GM20000 (cell line): ENCODE measurements at places on chromosomes 3 and 15.

DNA sequence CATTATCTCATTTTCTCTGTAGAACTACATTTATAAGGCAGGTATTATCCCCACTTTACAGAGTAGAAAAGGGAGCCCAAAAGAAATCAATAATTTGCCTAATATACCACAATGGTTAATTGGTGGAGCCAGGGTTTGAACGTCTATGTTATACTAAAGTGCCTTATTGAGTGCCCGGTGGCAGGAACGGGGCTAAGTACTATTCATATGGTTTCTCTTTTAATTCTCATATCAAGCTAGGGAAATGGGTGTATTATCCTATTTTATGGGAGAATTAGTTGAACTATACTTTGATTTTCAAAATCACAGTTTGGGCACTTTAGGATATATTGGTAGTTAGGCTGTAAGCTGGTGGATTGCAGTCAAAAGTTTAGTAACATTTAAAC lies 1.5 kb downstream of the CEP97 start:
- no peak for DNase-seq

DNA sequence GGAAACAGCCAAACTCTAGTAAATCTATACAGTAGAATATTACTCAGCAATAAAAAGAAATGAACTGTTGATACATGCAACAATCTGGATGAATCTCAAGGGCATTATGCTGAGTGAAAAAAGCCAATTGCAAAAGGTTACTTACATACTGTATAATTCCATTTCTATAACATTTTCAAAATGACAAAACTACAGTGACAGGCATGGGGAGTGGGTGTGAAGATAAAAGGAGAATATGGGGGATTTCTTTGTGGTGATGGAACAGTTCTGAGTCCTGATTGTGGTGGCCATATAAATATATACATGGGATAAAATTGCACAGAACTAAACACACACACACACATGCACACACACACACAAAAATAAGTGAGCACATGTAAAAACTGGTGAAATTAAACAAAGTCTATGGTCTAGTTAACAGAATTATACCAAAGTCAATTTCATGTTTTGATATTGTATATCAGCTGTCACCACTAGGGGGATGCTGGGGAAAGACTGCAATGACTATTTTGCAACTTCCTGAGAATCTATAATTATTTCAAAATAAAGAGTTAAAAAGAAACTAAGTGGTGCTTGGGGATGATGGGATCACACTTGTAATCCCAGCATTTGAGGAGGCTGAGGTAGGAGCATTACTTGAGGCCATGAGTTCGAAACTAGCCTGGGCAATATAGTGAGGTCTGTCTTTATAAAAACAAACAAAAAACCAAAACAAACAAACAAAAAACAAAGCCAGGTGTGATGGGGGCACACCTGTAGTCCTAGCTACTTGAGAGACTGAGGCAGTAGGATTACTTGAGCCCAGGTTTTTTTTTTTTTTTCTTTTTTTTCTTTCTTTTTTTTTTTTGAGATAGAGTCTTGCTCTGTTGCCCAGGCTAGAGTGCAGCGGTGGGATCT lies 66.0 kb downstream of the SPTSSB start:
- no peak for DNase-seq

DNA sequence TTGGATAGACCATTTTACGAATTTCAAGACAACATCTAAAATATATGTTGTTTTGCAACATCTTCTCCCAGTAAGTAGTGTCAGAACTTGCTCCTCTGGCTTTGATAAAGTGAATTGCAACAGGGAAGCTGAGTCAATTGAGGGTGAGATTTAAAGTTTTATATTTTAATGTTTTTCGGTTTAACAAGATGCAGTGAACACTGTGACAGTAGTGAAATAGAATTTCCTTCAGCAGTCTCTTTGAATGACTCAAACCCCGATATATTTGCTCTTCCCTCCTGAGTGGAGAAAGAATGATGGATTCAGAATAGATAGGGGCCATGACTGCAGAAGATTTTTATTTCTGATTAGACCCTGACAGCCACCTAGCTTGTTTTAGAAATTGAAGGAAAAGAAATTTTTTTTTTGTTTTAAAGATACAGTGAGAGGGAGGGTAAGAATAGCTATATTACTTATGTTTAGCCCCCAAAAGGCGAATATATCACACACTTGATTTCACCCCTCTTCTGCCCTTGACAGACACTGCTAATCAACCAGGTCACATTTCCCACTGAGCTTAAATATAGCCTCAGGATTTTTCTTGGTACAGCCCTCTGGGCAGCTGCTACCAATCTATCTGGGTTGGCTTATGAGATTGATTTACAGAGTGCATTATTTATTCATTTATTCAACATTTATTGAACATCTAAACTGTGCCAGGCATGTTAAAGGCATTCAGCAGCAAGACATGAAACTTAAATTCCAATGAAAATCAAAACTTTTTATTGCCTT lies 183.3 kb upstream of the ADAMTS9 start:
- no peak for DNase-seq

DNA sequence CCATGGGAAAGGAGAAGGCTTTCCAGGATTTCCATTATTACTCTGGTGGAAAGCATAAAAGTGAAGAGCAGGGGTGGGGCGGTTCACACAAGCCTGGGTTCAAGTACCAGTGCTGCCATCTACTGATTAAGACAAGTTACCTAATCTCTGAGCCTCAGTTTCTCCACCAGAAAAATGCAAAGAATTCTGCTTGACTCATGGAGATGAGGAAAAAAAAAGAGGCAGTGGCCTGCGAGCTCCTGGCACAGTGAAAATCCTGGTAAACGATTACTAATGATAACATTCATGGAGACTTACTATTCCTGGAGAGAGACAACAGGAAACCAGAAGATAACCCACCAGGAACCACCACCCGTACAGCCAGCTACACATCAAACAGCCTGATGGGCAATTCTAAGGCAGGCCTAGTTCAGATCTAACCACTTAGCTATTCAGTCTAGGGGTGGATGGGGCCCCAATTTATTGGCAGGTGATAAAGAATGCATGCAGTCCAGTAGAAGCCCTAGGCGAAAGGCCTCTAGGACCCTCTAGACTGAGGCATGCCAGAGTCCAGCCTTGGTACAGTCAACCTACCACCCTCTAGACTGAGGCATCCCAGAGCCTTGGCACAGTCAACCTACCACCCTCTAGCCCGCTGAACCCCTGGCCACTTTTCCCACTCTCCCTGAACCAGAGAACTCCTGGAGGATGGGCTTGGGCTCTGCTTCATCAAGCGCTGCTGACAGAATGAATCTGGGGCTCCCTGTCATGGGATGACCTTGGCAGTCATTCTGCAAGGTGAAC lies 2.5 kb downstream of the AMOTL2 start:
- DNase-seq = no peak

GRCh38 chr3:118226206-118226605 lies 808.4 kb downstream of the IGSF11 start:
- no peak for DNase-seq

DNA sequence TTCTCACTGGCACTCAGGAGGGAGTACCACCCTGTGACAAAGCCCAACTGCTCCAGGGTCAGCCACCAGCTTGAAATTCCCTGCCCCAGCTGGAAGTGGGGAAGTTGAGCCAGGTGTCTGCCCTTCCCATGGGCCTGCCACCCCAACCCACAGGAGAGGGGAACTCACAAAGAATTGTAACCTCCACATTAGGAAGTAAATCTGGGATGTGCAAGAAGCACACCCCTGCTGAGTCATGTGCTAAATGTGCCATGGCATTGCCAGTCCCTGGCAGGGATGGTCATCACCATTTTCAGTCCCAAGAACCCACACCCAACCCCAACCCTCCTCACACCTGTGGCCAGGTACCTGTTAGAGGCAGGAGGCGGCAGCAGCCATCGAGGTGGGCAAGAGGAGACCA lies 165.2 kb upstream of the THBS1 start:
- DNase-seq = no peak

GRCh38 chr3:196321162-196321561 lies 3.1 kb upstream of the DYNLT2B start:
- DNase-seq = no peak

- no peak for DNase-seq
Measured at GRCh38 chr3:125280668-125281361, 68.3 kb upstream of the SLC12A8 start.

DNA sequence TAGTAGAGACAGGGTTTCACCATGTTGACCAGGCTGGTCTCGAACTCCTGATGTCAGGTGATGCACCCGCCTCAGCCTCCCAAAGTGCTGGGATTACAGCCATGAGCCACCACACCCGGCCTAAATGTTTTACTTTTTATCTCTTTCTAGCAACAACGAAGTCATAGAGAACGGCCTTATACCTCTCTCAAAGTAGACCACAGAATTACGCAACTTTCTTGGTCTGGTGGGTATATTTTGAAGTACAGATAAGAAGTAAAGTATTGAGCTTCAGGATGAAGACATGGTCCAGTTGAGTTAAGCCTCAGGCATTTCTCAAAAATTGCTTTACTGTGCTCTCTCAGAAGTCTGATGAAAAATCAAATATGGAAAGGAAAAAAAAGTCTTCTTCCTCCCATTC lies 30.6 kb downstream of the FAM240A start:
- no peak for DNase-seq

DNA sequence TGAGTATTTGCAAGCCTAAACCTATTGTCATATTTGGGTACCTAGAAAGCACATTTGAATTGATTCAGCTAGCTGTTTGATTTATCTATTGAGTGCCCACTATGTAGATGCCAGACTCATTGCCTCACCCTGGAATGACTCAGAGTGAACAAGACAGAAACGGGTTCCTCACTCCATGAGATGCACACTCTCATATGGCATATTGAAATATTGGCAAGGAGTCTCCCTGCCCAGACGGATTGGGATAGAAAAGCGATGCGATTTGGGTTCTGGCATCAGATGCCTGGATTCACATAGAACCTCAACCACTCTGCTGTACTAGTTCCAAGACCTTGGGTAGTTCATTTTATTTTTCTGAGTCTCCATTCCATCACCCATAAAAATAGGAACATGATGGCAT lies 22.5 kb downstream of the LRRN1 start:
- DNase-seq = no peak

DNA sequence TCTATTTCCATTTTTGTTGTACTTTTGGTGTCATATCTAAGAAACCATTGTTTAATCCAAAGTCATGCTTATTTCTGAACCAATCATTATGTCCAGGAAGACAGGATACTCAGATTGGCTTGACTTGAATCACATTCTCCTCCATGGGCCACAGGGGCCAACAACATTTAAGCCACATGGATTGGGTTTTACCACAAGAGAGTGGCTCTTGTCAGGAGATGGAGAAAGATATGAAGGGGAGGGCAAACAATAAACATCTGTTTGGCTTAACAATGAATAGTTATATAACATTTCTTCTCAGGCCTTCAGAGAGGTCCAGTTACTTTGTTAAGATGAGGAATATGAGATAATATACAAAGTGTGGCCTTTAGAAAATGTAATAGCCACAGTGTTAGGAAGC lies 44.6 kb downstream of the GXYLT2 start:
- no peak for DNase-seq

DNA sequence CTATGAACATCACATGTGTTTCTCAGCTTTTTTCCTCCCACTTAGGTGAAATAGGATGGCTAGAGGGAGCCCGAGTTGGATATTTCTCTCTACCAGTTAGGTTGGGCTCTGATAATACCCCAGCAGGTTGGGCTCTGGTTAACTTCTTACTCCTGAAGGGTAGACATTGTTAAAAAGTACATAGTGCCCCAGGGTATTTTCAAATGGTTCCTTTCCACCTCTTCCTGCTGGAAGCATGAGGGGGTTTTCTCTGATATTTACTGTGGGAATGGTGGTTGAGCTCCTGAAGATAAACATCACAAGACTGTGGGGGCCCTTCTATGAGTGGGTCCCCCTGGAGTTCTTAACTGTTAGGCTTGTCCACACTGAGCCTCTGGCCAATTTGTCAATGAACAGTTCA lies 36.1 kb upstream of the SPESP1 start:
- no peak for DNase-seq

GRCh38 chr3:25349095-25349494 lies 79.0 kb upstream of the RARB start:
- DNase-seq = no peak

GRCh38 chr3:140421884-140422283 lies 256.0 kb upstream of the TRIM42 start:
- no peak for DNase-seq

DNA sequence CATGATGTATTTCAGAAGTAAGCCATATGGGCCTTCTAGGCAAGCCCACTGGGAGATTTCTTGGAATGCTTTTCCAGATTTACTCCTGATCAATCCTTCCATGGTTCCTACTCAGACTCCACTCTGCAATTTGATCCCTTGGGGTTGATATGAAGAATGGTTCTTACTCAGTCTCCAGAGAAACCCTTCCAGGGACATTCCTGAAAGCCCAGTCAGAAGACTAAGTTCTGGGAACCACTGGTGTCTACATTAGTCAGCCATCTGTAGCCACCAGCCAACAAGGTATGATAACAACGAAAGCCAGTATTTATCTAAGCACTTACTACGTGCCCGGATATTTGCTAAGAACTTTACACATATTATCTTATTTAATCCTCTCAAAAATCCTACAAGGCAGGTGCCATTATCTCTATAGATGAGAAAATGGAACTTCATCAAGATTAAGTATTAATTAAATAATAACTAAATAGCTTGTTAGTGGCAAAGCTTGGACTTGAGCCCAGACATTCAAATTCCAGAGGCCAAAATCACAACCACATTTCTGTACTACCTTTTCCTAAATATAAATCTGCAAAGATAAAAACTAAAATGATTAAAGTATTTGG lies 32.7 kb downstream of the ZNF385D start:
- no peak for DNase-seq

DNA sequence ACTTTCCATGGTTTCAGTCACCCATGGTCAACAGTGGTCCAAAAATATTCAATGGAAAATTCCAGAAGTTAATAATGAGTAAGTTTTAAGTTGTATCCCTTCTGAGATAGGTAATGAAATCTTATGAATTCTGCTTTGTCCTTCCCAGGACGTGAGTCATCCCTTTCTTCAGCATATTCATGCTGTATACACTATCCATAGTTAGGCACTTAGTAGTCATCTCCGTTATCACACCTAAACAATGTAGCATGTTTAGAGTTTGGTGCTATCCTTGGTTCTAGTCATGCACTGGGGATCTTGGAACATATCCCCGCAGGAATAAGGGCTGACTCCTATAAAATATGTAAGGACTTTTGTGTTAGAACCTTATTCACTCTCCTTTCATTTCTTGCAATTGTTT lies 153.2 kb downstream of the UNC13C start:
- DNase-seq = no peak

DNA sequence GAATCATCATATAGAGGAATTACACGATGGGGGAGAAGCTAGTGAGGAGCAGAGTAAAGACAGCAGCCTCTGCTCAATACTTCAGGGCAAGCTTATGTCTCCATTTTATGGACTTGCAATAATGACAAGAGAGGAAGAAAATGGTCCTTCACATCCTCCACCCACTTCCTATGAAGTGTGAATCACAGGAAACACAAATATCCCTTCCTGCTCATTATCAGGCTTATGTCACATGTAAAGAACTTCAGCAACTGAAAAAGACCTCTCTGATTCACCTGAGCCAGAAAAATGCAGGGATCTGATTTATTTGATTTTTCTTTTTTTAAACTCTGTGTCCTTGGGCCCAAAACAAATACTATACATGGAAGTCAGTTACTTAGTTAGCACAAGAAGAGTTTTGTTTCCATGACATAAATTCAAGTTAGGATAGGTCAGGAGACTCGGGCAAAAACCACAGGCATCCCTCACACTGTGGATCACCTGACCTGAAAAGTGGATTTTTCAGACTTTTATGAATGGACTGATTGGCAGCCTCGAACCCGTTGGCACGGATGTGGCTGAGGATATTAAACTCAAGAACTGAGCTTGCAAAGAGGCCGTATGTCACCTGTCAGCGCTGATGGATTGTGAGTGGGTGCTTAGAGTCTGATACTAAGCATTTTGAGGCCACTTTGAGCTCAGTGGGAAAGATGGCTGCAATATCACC lies 620.8 kb upstream of the MDFIC2 start:
- DNase-seq = no peak
